ENCODE measurements at places on chromosomes 16 and 17. TPM values are rescaled to one million over a fixed set of nuclear protein-coding genes. Genes with fewer than 3 reads are reported as not detected.

Gene DRC3
- total RNA-seq, result 1.3 TPM

Gene SMIM5
- total RNA-seq, result not detected

Gene ZP2
- not detected for total RNA-seq

Gene RNF43
- not detected for total RNA-seq

Gene SLC22A31
- total RNA-seq, result not detected

Gene USH1G
- not detected for total RNA-seq

Gene TBC1D28
- total RNA-seq, result not detected

Gene TMEM100
- total RNA-seq, result under 0.01 TPM

Gene DBNDD1
- total RNA-seq, result 9.5 TPM

Gene HBA1
- not detected for total RNA-seq

Gene NACA2
- total RNA-seq, result not detected

Gene WSCD1
- 71.0 TPM for total RNA-seq
